Stimulated activated CD8-positive, alpha-beta memory T cell treated with anti-CD3 and anti-CD28 coated beads, Interleukin-7, amount 100 ng/mL, for 24 hours (primary cell): ENCODE measurements at places on chromosomes 7 and 10.

- no peak for DNase-seq
These were observed 45.5 kb upstream of the PRKAR2B start for GRCh38 chr7:106999023-106999422.

- no peak for DNase-seq
These were observed 622 bp downstream of the DYNC1I1 start for GRCh38 chr7:95772771-95773581.

DNA sequence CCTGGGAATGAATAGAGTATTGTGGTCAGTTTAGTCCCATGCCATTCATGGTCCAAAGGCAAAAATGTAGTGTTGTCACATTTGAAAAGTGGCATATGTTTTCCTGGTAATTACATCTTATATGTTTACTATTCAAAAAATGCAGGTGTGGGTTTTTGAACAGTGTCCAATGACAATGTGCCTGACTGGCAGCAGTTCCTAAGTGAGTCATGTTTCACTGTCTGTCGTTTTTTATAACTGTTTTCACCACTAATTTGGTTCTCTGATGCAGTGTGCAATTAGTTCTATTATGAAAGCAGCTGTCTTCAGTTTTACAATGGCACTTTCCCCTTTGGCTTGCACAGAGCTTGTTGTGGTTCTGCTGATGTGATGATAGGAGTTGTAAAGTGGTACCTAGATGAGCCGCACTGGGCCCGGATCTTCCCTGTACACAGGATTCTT is 162.3 kb downstream of the SEM1 start:
- no peak for DNase-seq

DNA sequence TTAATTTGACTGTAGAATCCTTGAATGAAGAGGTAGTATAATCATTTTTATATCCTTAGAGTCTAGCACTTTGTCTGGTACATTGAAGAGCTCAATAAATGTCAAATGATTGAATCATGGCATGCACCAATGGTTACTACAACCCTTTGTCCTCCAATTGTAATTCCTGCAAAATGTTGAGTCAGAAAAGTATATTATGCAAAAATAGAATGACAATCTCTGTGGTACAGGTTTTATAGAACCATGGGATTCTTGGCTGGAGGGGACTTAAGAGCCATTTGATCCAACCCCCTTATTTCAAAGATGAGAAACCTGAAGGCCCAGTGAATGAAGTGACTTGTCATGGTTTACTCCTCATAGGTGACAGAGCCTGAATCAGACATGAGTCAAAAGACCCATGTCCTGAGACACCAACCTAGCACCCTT is 30.9 kb upstream of the SMKR1 start:
- DNase-seq, result no peak

GRCh38 chr7:86320341-86320740 is 323.4 kb upstream of the GRM3 start:
- no peak for DNase-seq

DNA sequence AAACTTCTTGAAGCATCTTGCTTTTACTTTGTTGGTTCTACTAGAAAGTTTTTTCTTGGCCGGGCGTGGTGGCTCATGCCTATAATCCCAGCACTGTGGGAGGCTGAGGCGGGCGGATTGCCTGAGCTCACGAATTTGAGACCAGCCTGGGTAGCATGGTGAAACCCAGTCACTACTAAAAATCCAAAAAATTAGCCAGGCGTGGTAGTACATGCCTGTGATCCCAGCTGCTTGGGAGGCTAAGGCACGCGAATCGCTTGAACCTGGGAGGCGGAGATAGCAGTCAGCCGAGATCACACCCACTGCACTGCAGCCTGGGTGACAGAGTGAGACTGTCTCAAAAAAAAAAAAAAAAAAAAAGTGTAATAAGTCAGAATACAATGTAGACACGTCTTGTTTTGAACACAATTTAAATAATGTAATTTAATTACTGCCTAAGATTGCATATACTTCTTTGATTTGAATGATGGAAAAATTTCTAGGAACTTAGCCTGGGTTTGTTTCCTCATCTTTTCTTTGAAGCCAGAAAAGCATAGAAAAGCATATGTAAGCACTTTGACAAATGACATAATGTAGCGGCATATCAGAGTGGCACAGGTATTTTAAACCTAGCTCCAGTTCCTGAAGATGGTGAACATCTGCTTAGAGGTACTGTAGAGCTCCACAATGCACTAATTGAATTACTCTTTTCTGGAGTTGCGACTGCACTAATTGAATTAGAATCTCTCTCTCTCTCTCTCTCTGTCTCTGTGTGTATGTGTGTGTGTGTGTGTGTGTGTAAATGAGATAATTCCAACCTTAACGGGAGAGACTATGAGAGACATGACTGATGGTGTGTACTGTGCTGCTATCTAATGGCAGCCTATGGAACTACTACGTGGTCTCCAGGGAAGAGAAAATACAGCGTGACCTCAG is 87.8 kb downstream of the BTRC start:
- DNase-seq, result no peak

DNA sequence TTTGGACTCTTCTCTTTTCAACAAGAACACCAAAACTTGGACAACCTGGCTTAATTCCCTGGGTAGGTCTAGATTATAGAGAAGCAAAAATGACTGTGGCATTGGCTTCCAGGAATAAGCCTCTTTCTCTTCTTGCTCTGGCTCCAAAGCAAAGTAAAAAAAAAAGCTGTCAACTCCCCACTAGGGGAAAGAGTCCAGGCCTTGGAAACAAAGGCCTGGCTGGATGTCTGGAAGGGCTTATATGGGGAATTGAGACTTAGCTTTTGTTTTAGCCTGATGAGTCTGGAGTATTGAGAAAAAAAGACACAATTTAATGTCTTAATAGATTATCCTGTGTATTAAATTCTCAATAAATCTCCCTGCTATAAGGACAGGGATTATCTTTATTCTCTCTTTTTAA is 300.6 kb downstream of the SORCS3 start:
- no peak for DNase-seq

GRCh38 chr7:155701972-155702544 is 57.6 kb downstream of the RBM33 start:
- DNase-seq, result no peak

DNA sequence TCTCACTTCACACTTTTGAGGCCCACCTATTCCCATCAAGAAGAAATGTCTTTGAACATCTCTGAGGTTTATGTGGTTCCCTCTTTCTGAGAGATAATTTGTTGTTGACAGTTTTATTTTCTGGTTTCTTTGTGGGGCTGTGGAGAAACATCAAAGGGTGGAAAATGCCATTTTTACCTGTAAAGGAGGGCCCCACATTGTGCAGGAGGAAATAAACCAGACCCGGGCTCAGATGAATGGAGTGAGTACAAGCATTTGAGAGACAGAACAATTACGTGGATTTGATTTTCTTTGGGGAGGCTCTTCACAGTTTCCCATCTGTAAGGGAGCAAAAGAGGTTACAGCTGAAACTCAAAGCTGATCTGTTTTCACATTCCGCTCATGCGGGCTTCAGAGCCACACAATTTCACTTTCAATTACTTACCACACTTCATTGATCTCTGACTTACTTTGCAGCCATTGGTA is 29.8 kb downstream of the ITPRIP start:
- no peak for DNase-seq

DNA sequence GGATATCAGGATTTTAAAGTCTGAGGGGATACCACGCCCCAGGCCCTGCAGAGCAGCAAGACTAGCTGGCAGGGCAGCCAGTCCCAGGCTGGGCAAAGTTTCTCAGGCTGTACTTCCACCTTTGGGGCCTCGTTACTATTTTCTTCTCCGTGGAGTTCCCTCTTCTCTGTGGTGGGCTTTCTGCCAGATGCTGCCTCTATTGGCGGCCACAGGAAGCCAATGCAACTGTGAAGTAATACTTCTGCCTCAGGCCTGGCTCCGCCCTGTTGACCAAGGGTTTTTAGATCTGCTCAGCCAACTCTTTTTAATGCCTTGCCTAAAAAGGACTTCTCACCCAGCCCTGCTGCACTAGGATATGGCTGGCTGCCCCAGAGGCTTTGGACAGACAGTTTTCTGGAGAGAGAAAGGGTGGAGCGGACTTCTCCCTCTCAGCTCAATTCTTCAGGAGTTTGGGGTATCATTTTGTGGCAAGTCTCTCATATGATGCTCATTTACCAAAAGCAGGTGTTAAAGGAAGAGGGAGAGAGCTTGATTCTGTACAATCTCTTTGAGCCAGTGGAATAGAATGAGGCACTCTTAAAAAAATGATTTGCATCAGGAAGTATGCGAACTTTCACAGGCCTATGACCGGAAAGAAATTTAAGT is 67.4 kb downstream of the HHEX start:
- DNase-seq, result no peak

DNA sequence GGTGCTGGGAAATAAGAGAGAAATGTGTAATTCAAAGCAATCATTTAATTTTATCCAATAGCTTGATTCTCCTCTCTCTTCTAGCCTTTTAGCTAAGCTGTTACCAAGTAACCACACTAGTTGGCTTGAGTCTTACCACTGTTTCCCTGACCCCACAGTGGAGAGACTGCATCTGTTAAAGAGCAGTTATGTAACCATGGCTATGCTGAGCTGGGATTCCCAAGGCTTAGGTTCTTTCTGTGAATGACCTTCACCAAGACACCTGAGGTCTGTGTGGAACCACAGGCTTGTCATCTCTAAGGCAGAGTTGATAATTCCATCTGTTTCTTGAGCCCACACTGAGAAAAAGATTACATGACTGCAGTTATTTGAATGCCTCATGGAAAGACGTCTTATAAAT is 47.7 kb upstream of the ATRNL1 start:
- no peak for DNase-seq

DNA sequence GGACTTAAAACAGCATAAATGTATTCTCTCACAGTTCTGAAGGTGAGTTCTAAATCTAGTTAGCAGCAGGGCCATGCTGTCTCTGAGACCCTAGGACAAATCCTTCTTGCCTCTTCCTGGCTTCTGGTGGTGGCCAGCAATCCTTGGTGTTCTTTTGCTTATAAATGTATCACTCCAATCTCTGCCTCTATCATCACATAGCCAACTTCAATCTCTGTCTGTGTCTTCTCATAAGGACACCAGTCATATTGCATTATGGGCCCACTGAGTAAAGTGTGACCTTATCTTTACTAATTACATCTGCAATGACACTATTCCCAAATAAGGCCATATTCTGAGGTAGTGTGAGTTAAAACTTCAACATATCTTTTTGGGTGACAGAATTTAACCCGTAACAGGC is 778.9 kb downstream of the KCNMA1 start:
- no peak for DNase-seq

- no peak for DNase-seq
These were observed 41.1 kb upstream of the PPP1R3A start for GRCh38 chr7:113959910-113960309.

- DNase-seq, result no peak
These were observed 316.3 kb upstream of the SORCS1 start for GRCh38 chr10:107480781-107481180.

GRCh38 chr7:81187753-81188152 is 268.9 kb upstream of the SEMA3C start:
- DNase-seq, result no peak

DNA sequence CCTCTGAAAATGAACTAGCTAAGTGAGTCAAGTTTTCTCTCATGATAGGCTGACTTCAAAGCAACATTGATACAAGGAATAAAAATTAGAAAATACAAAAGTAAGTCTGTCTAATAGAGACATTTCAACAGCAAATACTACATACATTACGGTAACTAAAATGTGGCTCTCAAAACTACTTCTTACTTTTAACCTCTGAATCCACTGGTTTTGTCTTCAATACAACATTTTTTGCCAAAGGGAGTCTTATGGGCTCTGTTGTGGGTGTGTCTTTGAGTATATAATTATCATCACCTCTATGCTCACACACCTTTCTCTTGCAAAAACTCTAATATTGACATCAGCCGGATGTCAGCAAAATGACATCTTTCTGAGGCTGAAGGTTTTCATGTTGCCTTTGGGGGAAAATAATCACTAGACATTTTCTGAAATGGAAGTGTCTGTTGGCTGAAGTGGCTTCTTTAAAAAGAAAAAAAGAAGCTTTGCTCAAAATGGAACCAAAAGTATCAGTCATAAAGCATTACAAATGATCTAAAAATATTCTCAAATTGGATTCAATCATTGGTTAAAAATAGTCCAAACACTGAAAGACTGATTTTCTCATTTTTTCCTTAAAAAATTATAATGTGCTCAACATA is 41.8 kb upstream of the FAM133B start:
- DNase-seq, result no peak

DNA sequence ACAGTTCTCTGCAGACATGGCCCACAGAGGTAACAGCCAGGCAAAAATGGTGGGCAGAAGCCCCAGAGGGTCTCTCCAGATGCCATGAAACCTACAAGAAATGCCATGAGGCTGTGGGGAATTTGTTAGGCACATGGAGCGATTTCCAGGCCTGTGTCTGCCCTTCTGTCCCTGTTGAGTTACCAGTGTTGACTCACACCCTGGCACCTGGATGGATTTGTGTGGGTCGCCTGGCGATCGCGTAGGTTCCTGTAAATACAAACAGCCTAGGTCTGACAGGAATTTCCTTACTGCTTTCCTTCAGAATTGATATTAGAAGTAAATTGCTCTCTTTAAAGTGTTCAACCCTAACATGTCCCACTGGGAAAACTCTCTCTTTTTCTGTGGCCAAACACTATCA is 164.9 kb upstream of the EEPD1 start:
- DNase-seq, result no peak
